Activated naive CD4-positive, alpha-beta T cell treated with Interleukin-2 at 50 U/mL for 16 hours (primary cell): ENCODE measurements at places on chromosomes 3 and 15.

DNA sequence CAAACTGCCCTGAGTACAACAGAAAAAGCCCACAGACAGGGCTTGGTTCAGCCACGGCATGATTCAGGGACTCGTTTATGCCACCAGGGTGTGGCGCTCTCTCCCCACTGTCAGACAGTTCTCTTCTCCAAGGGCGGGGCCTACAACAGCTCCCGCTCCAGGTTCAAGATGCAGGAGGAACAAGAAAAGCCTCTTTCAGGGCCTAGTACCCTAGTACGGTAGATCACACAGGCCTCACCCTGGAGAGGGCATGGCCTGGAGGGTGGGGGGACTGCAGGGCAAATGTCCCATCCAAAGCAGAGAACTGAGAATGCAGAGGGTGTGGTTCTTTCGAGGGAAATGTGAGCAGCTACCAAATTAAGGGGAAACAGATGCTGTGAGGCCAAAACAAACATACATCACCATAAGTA lies 12.0 kb downstream of the MESD start:
- peak; percentile 31 for DNase-seq

DNA sequence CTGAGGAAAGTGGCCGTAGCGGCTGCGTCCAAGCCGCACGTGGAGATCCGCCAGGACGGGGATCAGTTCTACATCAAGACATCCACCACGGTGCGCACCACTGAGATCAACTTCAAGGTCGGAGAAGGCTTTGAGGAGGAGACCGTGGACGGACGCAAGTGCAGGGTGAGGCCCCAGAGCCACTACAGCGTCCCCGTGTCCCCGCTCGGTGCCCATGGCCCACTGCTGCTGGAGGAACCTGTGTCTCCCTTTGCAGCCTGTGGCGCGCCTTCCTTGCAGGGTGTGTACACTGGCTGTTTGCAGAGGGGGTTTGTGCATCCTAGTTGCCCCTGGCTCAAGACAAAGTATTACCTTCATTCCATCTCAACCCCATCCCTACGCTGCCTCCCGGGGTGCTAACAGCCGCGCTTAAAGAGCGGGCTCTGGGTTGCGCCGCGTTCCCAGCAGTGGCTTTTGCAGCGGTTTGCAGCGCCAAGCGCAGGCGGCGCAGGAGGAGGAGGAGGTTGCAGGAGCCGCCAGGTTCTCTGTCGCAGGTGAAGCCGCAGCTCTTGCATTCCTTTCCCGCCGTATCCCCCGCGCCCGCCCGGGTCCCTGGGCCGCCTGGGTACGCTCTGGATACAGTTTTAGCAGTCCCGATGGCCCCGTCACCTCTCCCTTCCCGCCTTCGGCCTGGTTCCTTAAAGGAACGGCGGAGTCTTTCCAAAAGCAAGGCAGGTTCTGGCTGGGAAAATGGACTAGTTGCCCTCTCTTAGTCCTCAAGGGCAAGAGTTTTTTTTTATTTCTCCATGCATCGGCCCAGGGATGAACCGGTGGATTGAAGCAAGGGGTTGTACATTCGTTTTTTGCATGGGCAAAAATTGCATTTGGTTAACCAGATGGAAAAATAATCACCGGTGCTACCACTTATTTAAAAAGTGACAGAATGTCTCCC lies 1.2 kb downstream of the CRABP1 start:
- no peak for DNase-seq

GRCh38 chr3:61638741-61639140 lies 77.4 kb downstream of the PTPRG start:
- DNase-seq: no peak

DNA sequence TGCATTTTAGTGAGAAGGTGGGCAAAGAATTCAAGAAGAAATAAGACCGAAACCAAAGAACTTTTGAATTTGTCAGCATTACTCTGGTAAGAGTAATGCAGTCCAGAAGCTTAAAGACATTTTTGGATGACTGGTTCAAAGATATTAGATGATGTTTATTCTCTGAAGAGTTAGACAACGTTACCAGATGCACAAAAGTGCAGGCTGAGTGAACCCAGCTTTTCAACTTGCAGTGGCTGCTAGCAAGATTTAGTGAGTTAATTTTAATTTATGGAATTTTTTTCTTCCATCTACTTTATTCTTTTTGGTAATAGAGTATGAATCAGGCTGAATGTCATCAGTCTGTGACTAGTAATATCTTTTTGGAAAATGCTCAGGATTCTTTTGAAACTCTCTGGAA lies 267.3 kb upstream of the AZI2 start:
- no peak for DNase-seq

- DNase-seq: no peak
Measured at GRCh38 chr3:141249041-141249440, 17.4 kb downstream of the PXYLP1 start.

DNA sequence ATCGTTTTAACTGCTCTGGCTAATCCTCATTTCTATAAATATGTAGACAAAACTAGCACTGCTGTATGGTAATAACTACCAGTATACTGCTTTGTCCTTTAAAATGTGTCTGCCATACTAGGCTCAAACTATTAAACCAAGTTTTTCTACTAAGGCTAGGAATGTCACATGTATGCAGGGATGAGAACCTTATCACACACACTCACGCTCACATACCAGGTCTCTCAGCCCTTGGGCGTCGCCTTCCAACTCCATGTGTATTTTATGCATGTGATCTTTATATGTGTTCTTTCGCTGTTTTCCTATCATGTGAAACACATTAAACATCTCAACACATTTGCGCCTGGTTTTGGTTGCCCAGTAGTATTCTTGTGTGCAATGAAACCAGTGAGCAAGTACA lies 32.6 kb downstream of the ATP2C1 start:
- DNase-seq: no peak

- no peak for DNase-seq
Measured at GRCh38 chr3:160130071-160130470, 95.2 kb upstream of the C3orf80 start.

- no peak for DNase-seq
Measured at GRCh38 chr3:183527428-183528379, 27.8 kb downstream of the KLHL6 start.

DNA sequence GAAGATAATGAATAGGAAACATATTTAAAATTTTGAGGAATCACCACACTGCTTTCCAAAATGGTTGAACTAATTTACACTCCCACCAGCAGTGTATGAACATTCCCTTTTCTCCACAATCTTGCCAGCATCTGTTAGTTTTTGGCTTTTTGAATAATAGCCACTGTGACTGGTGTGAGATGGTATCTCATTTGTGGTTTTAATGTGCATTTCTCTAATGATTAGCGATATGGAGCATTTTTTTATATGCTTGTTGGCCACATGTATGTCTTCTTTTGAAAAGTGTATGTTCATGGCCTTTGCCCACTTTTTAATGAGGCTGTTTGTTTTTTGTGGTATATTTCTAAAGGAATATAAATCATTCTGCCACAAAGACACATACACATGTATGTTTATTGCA lies 166.3 kb downstream of the NECTIN3 start:
- DNase-seq: no peak

DNA sequence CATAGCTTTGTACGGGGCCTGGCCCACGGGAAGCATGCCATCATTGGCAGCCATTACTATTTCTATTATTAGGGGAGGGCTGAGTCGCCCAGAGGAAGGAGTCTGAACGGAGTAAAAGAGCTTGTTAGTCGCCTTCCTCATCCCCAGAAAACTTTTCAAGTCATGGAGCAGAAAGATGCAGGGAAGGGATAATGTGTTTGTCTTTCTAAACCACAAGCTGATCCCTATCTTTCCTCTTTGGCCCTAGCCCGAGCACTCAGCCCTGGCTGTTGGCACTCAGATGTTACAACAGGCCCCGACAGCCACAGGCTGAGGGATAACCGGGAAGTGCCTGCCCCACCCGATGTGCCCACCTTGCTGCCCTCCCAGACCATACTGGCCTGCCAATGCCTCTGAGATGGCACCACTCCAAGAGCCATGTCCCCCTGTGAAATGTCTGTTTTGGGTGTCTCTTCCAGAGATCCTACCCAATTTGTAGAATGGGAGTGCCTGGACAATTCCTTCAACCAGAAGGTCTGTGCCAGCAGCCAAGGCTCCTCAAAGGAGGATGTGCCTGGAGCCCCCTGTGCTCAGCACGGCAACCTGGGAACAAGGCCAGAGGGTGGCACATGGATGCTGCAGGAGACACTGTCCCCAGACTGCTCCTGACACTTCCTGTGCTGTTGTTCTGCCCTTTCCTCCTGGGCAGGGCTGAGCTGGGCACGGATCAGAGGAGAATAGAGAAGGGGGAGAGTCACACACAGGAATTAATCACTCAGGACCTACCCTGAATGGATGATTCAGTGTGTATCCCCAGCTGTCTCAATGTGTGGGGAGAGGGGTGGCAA lies 10.8 kb downstream of the PAK6 start:
- no peak for DNase-seq

GRCh38 chr3:186664506-186664905 lies 1.3 kb upstream of the HRG start:
- DNase-seq: no peak

DNA sequence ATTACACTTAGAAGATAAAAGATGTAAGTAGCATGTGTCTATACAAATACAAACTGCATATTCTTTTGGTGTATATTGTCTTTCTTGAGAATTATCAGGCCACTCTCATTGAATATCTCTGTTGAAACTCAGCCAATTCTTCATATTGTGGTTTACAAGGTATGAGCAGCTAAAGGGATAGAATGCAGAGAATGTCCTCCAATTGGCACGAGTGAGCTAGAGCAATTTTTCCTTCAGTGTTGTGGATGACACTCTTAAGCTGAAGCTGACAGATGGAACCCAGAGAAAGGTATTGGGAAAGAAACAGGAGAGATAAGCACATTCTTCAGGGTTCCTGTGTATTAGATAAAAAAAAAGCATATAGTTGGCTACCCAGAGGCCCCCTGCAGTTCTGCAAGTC lies 453.1 kb downstream of the EPHA3 start:
- no peak for DNase-seq

GRCh38 chr15:44781128-44781810 lies 44.9 kb downstream of the TRIM69 start:
- DNase-seq: no peak

DNA sequence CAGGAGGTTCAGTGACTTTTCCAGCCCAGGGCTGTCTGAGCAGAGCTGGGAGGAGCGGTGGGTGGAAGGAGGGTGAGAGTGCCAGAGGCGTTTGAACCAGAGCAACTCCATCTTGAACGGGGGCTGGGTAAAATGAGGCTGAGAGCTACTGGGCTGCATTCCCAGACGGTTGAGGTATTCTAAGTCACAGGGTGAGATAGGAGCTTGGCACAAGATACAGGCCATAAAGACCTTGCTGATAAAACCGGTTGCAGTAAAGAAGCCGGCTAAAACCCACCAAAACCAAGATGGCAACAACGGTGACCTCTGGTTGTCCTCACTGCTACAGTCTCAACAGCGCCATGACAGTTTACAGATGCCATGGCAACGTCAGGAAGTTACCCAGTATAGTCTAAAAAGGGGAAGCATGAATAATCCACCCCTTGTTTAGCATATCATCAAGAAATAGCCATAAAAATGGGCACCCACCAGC lies 60.2 kb downstream of the ABTB1 start:
- no peak for DNase-seq

GRCh38 chr3:156407617-156408225 lies 147.2 kb downstream of the SSR3 start:
- no peak for DNase-seq

GRCh38 chr3:37456270-37456708 lies 281.9 kb upstream of the LRRFIP2 start:
- no peak for DNase-seq

DNA sequence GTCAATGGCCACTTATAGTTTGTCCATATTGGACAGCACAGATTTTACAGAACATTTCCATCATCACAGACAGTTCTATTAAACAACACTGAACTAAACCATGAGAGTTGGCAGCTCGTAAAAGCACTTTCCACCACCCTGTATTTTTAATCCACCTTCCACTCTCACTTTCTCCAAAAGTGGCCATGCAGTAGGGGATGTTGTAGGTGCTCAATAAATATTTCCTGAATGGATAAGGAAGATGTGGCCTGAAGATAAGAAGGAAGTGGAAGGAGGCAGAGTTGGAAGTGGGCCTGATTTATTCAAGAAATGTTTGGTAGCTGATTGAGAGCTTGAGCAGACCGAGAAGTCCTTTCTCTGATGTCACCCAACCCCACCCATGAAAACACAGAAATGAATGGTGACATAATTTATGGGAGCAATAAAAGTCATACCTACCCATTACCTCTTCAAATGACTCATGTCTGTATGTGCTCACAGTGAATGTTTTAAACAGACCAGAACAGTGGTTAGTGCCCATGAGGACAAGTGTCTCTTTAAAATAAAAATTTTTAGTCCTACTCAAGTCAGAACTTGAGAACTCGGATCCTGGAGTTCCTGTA lies 39.6 kb upstream of the CTNNB1 start:
- no peak for DNase-seq
